ENCODE measurements at places on chromosomes 3 and 15.
A peak's percentile ranks its signal among the peaks of the same experiment; 100 is the strongest.

- no peak for DNase-seq
These were observed 42.4 kb downstream of the GABPB1 start for GRCh38 chr15:50312636-50313035.

DNA sequence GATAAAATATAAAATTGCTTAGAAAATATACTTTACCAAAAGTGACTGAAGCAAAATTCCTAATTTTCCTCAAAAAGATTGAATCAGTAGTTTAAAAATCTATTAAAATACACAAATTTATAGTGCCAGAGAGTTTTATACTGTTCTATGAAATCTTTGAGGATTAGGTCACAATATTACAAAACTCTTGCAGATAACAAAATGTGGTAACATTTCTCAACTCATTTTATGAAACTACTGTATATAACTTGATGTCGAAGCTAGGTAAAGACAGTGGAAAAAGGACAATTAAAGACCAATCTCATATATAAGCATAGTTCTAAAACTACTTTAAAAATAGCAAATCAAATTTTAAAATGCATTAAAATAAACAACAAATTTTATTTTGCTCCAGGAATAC lies 15.9 kb downstream of the VEPH1 start:
- no peak for DNase-seq

- no peak for DNase-seq
These were observed 74.6 kb upstream of the LEKR1 start for GRCh38 chr3:156751461-156752025.

DNA sequence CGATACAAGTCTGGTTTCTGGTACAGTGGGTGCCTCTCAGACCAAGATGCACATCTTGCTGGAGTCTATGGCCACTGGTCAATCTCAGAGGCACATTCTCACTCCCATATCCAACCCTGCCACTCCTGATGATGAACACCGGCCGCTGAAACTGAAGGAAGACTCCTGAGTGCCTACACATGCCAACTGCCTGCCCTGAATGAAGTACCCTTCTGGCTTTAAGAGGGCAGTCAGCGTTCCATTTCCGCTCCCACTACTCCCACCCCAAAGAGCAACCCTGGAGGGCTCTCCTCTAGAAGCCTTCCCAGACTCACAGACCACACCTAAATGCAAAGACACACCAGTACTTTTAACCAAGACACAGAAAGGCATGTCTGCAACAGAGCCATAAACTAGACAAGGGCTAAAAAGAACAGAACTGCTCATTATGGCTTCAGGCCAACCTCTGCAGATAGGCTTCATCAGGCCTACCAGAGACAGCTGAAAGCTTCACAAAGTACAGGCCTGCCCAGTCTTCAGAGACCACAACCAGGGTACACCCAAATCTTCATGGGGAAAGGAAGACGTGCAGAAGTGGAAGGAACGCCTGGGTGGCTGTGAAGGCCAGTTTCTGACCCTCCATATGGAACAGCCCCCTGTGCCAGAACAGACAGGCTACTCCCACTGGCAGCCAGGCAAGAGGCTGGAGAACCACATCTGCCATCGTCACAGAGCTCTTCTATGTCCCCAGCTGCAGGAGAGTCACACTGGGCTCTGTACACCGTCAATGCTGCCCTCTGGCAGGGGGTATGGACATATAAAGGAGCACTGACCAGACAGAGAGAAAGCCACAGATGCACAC lies 14.3 kb downstream of the ANP32A start:
- no peak for DNase-seq

DNA sequence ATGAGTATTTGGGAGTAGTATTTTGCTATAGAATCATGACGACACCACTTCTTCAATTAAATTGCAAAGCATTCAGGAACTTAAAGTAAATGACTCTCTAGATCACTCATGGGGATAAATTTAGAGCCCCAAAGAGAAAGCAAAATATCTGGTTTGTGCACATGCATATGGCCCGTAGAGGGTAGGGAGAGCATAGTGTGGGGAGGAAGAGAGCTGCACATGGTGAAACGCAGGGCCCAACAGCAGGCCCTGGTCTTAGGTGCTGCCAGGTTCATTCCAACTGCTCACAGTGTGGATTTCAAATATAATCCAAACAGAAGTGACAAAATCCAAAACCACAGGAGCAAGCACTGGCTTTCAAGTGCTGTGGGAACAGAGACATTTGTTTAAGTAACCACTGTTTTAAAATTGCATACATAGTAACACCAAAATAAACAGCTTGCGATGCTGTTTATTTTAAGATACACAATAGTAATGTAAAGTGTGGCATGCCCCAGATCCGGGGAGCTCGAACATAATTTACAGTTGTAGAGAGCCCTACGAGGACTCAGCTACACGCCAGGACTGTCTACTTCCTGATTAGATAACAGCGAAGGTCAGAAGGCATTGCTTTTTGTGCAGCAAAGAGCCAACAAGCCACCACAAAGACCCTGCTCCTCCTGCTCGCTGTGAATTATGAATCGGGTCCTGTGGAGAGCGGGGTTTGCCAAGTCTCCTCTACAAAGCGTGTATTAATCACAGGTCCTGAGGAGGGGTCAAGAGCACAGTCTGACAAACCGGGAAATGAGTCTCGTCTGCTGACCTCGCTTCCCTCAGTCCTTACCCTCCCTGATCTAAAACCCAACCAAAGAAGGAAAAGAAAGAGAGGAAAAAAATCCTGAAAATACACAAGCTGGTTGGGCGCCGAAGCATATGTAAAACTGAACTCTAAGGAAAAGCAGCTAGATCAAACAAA lies 80.6 kb downstream of the MEIS2 start:
- DNase-seq: peak; percentile 6

- DNase-seq: no peak
These were observed 57.1 kb downstream of the RAP2B start for GRCh38 chr3:153219146-153219545.

- DNase-seq: no peak
These were observed 9.0 kb downstream of the PPM1M start for GRCh38 chr3:52254608-52255007.

DNA sequence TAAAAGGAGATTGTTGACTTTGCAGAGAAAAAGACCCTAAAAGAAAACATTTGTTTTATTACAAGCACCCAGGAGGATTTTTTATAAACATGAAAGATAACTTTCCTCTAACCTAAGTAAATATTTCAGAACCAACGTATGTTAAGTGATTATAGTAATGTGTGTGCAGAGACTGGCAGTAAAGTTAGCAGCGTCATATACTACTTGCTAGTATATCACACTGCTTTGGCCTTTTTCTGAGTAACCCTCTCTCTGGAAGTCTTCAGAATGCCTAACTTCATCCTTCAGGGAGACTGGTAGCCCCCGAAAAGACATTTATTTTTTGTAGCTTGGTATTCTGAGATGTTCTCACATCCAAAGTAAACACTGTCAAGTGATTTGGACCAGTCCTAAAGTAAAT lies 17.9 kb downstream of the UBE2E1 start:
- no peak for DNase-seq

DNA sequence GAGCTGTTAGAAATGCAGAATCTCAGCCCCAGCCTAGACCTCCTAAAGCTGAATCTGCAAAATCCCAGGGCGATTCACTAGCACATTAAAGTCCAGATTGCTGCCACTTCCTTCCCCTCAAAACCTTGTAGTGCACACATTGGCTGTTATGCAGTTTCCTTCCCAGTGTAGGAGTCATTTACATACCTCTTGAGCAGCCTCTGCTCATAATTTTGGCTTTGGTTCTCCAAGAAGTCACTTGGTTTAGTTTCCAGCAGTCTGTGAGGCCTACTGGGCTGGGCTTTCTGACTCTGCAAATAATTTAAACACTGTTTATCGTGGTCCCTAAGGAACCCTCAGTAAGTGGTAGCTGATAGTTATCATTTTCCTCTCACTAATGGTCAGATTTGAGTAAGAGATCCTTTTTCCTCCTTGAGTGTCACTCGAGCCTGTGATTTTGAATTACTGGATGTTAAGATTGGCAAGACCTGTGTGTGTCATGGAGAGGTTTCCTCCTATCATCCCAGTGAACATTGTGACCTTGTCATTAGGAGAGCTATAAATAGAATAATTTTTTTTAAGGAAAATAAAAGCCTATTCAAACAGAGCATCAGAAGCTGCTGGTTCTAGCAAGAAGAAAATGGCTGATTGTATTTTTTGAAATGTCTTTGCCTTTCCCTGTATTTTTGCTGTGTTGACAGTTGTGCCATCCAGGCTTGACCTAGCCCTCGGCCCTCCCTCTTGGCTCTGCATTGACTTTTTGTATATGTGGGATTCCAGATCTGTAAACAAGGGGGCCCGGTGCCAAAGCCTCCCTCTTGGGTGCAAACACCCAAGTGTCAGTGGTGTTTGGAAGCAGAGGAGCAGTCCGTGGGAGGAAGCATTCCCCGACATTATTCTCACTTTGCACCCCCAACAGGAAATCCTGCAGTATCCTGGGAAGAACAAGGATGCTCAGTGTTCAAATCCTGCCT lies 134.8 kb upstream of the ANKRD28 start:
- DNase-seq: no peak

DNA sequence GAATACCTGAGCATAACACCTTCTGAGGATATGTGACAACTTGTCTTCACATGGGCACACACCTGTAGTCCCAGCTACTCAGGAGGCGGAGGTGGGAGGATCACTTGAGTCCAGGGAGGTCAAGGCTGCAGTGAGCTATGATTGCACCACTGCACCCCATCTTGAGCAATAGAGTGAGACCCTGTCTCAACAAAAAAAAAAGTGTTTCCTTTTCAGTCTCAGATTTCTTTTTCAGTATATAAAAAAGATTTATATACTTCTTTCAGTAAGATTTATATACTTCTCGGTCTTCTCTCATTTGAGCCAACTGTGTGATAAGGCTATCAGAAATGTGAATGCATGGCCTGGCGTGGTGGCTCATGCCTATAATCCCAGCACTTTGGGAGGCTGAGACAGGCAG lies 84.9 kb upstream of the SKOR1 start:
- no peak for DNase-seq
